Activated CD8-positive, alpha-beta memory T cell treated with anti-CD3 and anti-CD28 coated beads, Interleukin-2, amount 10 ng/mL, durations not matched to agents 7 days and 5 days (primary cell): ENCODE measurements at places on chromosomes 11 and 22. TPM values are rescaled to one million over a fixed set of nuclear protein-coding genes. Genes with fewer than 3 reads are reported as not detected.

The DCDC1 gene
- 0.07 TPM for total RNA-seq

- no peak for DNase-seq
Observed at GRCh38 chr11:115630214-115630613, 126.0 kb upstream of the CADM1 start.

The HIC2 gene
- total RNA-seq = 4.4 TPM

GRCh38 chr22:38338772-38339379 lies 21.6 kb upstream of the CSNK1E start:
- DNase-seq = no peak

The RPS3 gene
- total RNA-seq = 2,848 TPM

GRCh38 chr11:34642873-34643272 lies 22.0 kb downstream of the EHF start:
- DNase-seq = no peak

GRCh38 chr11:69241844-69242243 lies 52.1 kb upstream of the MYEOV start:
- DNase-seq = no peak

GRCh38 chr11:61697764-61698163 lies 17.6 kb downstream of the DAGLA start:
- DNase-seq = no peak

DNA sequence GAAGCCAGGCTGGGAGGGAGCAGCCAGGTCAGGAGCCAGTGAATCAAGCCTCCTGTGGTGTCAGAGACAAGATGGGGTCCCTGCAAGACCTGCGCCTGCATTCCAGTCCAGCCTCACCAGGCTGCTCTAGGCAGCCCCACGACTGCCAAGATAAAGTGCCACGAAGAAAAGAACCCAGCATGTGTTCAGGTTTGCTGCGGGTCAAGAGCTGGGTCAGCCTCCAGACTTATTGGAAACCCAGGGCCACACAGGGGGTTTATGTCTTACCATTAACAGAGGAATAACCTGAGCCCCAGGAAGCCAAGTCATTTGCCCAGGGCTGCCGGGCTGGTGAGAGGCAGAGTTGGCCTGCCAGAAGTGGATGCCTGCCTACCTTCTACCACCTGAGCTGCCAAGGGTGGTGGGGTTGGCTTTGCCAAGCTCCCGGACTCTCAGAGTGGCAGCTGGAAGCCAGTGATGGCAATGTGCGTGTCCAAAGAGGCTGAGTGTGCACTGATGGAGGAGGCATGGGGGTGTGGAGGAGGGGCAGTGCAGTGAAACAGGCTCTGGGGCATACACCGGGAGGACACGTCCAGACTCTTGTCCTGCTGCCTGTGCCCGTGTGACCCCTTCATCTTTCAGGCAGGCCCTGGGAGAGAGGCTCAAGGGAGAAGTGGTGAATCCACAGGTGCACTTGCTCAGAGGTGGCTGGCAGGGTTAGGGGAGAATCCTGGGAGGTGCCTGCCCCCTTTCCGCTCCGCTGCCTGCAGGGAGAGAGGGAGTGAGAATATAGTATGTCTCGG lies 1.7 kb downstream of the RASD2 start:
- no peak for DNase-seq
